Stimulated activated memory B cell treated with anti-CD40 and anti-IgM and Interleukin-4, amounts not matched to agents 10 μg/mL and 1 μg/mL and 100 μg/mL, for 72 hours (primary cell): ENCODE measurements at places on chromosomes 3 and 15.

GRCh38 chr15:35379972-35380371 lies 166.0 kb downstream of the DPH6 start:
- no peak for ATAC-seq

GRCh38 chr3:3799173-3800079 lies at the start of gene LRRN1:
Gene LRRN1 (plus strand): TSS chr3:3799431. CDS start chr3:3844642, 45,211 bp downstream.
- ATAC-seq = peak; percentile 90

- peak; percentile 47 for ATAC-seq
These were observed 41.8 kb downstream of the CBLB start for GRCh38 chr3:105826778-105827634.

DNA sequence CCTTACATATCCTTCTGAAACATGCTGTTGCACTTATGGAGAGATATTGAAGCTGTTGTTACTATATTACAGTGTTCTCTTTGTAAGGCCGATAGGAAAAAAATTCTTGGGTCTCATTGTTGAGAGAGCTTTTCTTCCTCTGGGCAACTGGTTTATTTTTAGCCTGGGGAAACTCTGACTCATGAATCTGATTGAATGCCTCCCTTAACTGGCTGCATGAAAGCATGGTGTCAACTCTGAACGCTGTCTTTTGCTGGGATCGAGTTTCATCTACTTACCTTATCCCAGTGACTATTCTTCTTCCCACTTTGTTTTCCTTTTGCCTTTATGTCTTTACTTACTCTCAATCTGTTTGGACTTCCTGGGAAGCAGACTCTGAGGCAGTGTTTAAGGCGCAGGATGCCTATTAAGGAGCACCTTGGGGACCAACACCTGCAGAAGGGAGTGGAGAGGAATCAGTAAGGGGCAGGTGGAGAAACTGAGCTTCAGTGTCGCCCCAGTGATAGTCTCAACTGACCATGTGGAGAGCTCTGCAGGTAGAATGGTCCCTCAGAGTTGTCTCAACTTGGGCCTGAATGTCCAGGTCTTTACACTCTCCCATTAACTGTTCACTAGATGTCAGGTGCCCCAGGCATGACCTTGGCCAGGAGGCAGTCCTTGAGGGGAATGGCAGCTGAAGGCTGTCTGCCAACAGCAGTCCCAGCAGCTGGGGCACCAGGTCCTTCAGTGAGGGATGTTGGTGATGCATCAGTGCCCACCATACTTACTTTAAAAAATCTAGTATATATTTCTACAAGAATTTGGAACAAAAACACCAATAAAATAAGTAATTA lies 88.9 kb upstream of the CCNL1 start:
- peak; percentile 20 for ATAC-seq

DNA sequence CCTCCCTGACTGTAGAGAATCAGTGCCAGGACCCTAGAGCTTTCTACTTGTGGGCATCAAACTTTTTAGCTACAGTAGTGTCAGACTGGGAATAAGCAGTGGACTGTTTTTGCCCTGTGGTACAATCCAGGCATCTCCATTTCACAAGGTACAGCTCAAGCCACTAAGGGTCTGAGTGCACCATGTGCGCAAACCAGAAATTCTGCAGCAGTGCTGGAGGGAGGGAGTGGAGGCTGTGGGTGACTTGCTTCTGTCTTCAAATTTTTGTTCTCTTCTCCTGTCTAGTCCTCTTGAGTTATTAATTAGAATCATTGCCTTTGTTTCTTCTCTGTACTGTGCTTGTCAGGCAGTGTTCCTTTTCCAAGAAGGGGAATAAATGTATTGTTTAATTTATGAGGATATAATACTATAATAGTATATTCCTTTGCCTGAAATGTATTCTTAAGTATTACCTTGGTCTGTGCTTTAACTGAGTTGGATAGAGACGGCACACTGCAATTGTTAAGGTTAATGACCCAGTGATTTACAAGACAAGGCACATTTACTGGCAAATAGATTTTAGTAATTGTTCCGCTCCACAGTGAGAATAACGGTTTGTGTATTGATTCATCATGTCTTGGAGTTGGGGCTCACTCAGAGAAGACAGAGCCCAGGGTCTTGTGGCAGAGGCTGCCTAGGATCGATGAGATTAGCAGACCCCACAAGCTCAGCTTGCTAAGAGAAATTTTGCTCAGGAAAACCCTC lies 390.6 kb upstream of the CFAP20DC start:
- ATAC-seq = no peak

DNA sequence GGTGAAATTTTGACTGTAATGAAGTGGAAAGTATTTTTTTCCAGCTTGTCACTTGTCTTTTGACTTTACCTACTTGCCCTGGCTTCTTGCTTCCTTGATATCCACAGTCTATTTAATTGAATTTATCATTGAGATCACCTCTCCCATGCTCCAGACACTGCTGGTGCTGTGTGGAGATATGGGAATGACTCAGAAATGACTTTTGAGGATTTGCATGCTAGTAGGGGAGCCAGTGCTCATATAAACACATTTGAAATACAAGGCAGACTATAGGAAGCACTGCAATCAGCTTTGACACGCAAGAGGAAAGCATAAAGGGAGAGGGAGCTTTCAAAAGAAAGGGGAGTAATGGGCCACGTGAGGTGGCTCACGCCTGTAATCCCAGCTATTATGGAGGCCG lies 7.3 kb upstream of the TRPM1 start:
- no peak for ATAC-seq

- ATAC-seq = no peak
These were observed 40.6 kb upstream of the BOC start for GRCh38 chr3:113170771-113171170.

DNA sequence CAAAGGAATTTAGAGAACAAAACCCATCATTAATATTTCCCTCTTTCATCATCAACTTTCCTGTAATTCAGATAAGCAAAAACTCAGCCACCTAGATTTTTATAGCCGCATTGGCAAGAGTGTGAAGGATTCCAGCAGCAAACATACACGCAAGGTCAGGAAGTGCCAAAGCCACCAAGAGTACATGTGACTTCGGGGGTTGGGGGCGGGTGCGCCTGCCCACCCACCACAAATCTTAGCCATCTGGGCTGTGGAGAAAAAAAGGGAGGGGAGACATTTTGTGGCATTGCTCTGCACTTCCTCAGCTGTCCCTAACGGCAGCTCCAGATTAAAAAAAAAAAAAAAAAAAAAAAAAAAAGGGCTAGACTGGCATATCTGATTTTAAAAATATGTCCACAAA lies 148.4 kb downstream of the TNIK start:
- ATAC-seq = no peak

GRCh38 chr15:29364426-29365078 lies 94.9 kb upstream of the NSMCE3 start:
- peak; percentile 36 for ATAC-seq

GRCh38 chr3:143754090-143754489 lies 94.2 kb downstream of the SLC9A9 start:
- no peak for ATAC-seq

GRCh38 chr3:72299321-72299802 lies 514.4 kb upstream of the PROK2 start:
- no peak for ATAC-seq

DNA sequence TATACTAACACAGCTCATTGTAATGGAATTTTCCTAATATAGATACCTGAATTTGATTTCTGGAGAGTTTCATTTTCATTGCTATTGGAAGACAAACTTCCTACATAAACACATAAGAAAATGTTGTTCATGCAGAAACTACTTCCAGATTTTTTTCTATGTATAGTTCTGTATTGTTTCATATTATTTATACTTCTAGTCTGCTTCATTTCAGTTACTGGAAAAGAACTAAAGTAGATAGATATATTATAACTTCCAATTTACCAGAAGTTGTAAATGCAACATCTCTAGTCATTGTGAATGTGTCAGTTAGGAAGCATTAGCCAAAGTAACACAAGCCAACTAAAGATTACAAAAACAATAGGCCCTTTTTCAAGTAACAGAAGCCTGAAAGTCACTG lies 147.3 kb upstream of the ZNF385D start:
- no peak for ATAC-seq

DNA sequence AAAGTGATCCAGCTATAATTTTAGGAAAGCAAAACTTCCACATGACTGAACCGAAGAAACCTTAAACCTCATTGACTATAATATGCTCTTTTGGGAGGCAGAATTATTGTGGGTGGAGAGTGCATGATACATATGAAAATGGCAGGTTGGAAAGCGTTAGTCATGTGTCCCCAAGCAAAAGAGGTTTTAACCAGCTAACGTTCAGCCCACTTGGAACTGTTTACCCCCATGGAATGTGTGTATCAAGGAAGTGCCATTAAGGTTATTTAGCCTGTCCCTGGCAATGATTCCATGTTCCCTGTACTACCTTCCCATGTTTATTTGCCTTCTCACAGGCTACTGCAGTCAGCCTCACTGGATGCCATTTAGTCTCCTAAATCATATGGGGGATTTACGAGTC lies 44.1 kb upstream of the LRRC58 start:
- ATAC-seq = no peak

GRCh38 chr3:141454906-141455602 lies 31.8 kb upstream of the RASA2 start:
- peak; percentile 72 for ATAC-seq

DNA sequence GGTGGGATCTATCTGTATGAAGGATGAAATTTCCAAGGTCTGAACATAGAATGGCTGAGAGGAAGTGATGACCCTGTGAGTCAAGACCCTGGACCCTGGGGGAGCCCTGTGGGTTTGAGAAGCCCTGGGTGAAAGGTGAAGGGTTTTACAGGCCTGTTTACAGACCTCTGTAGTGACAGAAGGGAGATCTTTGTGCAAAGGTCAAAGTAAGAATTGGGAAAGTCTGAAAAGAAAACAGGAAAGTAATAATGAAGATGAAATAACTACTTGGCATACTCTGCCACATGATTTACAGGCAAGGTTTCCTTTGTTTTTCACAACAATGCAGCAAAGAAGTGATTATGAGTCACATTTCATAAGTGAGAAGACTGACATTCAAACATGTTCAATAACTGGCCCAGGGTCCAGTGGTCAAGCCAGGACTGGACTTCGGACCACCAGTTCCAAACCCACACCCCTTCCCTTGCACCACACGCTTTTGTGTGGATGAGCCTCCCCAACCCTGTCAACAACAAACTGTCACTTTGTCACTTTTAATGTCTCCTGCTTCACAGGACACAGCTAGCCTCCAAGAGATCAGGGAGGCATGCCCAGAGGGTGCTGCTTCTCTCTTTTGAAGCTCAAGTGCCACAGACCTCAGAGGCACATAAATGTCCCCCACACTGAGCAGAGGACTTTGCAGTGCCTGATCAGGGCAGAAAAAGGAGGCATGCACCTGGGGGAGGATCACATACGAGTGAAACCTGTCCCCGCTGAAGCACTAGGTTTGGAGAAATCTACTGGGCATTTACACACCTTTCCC lies 21.5 kb downstream of the CD86 start:
- peak; percentile 61 for ATAC-seq

DNA sequence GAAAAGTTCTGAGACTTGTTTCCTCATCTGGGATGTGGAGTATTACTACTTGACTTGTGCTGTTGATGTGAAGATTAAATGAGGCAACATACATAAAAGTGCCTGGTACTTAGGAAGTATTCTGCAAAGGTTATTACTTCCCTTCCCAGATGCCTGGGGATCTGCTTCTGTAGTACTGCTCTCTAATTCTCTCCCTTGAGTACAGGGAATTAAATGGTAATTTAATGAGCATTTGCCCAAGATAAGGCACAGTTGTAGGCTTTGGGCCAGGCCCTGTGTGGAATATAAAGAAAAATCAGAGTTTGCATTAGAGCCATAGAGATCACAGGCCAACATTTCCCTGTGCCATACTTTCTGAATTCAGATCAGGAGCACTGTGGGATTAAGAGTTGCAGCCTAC lies 84.4 kb downstream of the LARS2 start:
- no peak for ATAC-seq

GRCh38 chr3:162295323-162295983 lies 798.8 kb downstream of the OTOL1 start:
- ATAC-seq = no peak

GRCh38 chr3:179067839-179068238 lies 3.8 kb downstream of the ZMAT3 start:
- ATAC-seq = no peak

DNA sequence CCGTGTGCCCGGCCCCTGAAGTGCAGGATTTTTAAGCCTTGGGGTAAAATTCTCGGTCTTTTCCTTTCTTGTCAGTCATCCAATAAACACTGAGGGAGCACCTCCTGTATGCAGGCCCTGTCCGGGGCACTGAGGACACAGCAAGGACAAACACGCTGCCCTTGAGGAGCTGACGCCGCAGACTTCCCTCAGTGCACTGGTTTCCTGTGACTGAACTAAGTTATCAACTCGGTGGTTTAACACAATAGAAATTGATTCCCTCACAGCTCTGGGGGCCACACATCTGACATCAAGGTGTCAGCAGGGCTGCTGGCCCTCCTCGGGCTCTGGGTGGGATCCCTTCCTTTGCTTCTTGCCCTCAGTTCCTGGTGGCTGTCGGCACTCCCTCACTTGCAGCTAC lies 65.1 kb downstream of the ZNF445 start:
- ATAC-seq = no peak

- peak; percentile 34 for ATAC-seq
These were observed 65.6 kb downstream of the SPSB4 start for GRCh38 chr3:141116721-141117120.

- no peak for ATAC-seq
These were observed 667 bp upstream of the ACOX2 start for GRCh38 chr3:58537412-58538301.

- ATAC-seq = no peak
These were observed 269.2 kb downstream of the THRB start for GRCh38 chr3:24225385-24225950.

- no peak for ATAC-seq
These were observed 15.9 kb upstream of the HRH1 start for GRCh38 chr3:11138371-11138770.

GRCh38 chr3:171845481-171846284 lies 2.5 kb downstream of the TMEM212 start:
- ATAC-seq = no peak

GRCh38 chr3:119669906-119670570 lies 7.2 kb downstream of the COX17 start:
- no peak for ATAC-seq

GRCh38 chr3:50167841-50168209 lies 12.7 kb downstream of the SEMA3F start:
- no peak for ATAC-seq

DNA sequence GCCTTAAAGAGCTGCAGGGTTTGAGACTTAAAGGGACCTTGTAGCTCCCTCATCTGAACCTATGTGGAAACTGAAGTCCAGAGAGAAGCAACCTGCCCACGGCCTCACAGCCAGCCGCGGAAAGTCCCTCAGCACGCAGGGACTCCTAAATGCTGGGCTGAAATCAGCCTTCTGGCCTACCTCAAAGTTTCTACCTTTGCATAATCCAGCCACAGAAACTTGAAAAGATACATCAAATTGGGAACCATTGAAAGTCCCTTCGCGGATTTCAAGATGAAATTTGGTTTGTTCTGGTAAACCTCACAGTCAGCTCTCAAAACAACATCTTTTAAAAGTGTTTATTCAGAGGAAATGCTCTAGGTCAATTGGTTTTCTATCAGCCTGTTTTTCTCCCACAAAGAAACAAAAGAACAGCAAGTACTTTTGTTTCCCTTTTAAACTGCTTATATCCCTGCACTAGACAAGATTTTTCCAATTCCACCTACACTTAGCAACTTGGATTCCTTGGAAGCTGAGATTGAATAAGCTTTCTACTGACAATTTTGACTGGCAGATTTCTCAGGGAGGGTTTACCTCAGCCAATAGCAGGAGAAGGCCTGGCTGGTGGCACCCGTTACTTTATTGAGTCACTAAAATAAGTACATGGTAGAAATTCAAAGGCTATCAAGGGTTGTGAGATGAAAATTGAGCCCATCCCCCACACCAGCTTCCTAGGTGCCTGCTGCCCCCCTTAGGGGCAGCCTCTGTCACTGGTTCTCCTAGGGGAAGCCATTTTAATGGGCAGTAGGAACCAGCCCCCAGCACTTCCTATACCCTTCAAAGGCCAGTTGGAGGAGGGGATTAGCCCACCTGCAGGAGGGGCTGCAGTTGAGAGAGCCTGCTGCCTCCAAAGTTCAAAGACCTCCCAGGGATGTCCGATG lies 171.2 kb downstream of the ADAMTS17 start:
- peak; percentile 71 for ATAC-seq
